Jurkat, Clone E6-1 (cell line): ENCODE measurements at places on chromosomes 1 and 21.

DNA sequence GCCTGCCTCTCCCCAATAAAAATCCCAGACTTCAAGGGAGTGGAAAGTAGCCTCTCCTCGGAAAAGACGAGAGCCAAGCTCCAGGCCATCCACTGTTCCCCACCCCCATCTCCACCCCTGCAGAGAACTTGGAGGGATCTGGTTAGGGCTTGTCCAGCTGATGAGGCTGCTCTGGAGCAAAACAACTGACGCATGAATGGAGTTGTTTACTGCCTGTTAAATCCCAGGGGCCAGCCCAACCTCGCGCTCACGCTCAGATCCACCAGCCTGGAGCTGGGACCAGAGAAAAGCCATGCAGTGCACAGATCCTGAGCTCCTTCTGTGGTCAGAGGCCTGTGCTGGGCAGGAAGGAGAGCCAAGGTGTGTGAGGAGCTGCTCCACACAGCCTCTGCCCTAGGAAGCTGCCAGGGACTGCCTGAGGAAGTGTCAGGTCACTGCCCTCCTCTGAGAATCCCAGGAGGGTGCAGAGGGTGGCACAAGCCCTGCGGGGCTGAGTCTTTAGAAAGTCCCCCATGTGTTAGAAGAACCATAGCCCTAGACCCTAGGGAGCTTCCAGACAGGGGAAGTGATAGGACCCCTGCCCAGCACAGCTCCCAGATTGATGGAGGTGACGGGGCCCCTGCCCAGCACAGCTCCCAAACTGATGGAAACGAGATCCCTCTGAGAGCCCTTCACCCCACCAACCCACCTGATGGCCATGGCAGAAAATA, 109.0 kb upstream of the IPO9 start:
- DNase-seq: no peak

DNA sequence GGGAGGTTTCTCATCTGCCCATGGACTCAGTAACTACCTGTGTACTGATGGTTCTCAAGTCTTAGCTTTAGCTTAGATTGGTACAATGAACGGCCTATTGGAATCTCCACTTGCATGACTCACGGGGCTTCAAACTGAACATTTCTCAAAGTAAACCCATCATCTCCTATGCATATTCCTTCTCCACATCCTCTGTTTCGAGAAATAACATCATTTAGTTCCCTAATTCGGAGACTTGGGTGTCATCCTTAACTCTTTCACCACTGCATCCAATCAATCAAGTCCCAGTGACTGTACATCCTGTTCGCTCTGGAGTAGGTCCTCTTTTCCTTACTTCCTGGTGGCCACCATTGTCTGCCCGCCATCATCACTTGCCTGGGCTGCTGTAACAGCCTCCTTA, 55.8 kb downstream of the LGR6 start:
- no peak for DNase-seq

DNA sequence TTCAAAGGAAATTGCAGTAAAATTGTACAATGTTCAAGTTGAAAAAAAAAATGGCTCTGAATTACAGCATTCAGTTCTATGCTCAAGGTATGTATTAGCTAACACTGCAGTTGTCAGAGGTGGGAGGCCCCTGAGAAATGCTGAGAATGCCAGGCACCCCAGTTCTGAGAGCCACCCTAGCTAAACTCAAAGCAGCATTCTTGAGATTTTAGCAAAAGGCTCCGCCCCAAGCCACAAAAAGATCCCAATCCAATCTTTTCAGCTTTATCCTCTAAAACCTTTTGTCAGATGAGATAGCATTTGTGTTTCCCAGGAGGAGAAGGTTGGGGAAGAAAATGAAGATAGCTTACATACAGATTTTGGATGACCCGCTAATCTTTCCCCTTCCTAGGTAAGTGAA, 68.8 kb downstream of the SMYD2 start:
- no peak for DNase-seq

DNA sequence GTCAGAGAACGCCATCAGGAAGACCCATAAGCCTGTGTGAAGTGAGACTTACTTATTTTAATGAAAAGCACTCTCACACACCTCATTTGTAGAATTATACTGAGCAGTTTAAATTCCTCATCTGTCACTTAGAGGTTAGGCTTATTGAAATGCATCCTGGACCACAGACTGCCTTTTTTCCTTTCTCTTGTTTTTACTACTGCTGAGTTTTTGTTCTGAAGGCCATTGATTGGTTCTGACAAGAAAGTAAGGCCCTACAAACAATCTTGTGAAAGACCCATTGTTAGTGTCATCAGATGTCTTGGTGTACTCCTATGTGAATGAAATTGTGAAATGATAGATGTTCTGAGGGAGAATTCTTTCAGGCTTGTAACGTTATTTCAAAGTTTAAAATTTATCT, 1343.3 kb upstream of the ADGRL2 start:
- DNase-seq: no peak

GRCh38 chr1:57063406-57064125, 97.8 kb upstream of the C8B start:
- no peak for DNase-seq

- DNase-seq: no peak
Observed at GRCh38 chr1:178947677-178947981, 76.8 kb upstream of the ANGPTL1 start.

DNA sequence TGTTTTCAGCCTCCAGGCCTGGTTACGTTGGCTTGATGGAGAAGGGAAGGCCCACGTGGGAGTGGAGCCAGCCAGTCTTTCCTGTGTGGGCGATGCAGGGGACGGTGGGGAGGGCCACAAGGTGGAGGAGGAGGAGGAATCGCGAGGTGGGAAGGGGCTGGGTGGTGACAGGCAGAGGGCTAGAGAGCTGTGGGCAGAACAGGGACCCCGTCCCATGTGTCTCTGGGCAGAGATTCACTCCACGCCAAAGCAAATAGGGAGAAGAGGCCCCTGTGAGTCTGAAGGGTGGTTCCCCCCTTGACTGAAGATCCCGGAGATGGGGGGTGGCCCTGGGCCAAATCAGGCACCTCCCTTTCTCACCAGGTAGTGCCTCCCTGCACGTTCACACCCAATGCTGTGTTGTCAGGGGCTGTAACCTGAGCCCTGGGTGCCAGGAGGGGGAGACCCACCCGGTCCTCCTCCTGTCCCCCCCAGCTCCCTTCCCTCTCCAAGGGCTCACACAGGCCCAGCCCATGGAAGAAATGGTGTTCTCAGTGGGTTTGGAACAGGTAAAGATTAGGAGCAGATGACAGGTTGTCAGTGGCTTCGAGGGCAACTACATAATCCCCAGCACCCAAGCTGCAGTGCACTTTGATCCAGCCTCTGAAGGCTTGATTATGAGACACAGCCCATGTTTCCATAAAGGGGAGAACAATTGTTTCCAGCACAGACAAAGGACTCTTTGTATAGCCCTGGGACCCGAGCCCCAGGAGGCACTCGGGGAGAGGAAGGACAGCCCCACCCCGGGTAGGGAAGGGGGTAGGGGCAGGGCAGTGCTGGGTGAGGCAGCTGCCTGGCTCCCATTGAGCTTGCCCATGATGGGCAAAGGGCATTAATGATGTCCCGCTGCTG, 37.7 kb upstream of the GPR37L1 start:
- DNase-seq: no peak
